Activated naive CD4-positive, alpha-beta T cell (primary cell): ENCODE measurements at places on chromosomes 2 and 18.

DNA sequence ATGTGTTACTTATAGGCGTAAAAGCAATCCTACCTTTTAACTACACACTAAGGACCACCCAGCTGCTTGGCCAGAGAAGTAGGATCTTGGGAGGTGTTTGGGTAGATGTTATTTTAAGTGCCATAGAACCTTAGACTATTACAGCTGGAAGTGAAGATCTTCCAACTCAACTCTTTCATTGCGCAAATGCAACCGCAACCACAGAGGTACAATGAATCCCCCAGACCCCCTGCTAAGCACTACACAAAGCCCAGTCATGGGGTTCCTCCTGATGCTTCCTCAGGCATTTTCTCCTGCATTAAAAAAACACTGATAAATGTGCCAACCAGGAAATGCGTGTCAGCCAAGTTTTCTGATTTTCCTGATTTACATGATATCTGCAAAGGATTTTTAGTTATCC lies 246.0 kb downstream of the LRRTM1 start:
- no peak for DNase-seq

- DNase-seq, result no peak
Observed at GRCh38 chr18:2853926-2854664, 7.3 kb downstream of the EMILIN2 start.

- DNase-seq, result no peak
Observed at GRCh38 chr2:1077911-1078310, 127.3 kb downstream of the SNTG2 start.

GRCh38 chr2:102001767-102002142 lies 10.0 kb downstream of the IL1R2 start:
- no peak for DNase-seq

DNA sequence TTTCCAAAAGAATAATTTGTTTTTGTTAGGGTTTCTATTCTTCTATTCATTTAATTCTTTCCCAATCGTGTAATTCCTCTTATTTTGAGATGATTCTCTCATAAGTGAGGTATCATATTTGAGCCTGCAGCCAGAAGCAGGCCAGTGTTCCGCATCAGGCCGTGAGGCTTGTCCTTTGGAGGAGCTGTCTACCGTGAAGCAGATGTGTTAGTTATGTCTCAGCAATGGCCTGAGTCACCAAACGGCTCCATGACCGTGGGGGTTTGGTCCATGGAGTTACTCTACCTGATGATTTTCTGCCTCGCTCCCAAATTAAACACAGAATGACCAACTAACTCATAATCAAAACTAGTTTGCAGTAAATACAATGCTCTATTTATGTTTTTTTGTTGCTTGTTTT lies 64.2 kb upstream of the TMEM87B start:
- no peak for DNase-seq

DNA sequence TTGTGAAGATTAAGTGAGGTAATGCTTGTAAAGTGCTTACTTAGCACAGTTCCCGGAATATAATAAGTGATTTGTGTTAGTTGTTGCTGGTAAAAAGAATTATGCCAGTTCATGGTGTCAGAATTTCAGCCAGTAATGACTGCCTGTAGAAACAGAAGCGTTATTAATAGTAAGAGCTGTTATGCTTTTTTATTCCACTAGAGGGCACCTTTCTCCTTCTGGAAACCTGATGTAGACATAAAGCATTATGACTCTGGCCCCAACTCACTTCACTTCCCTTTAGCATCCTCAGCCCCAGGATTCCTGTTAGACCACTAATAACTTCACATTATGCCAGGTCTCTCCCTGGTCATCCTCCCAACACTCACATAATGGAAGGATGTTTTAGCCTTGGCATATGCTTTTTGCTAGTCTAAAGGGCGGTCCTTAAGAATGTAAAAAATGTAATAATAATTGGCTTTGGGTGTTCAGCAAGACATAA lies 34.9 kb downstream of the C18orf54 start:
- DNase-seq, result no peak

DNA sequence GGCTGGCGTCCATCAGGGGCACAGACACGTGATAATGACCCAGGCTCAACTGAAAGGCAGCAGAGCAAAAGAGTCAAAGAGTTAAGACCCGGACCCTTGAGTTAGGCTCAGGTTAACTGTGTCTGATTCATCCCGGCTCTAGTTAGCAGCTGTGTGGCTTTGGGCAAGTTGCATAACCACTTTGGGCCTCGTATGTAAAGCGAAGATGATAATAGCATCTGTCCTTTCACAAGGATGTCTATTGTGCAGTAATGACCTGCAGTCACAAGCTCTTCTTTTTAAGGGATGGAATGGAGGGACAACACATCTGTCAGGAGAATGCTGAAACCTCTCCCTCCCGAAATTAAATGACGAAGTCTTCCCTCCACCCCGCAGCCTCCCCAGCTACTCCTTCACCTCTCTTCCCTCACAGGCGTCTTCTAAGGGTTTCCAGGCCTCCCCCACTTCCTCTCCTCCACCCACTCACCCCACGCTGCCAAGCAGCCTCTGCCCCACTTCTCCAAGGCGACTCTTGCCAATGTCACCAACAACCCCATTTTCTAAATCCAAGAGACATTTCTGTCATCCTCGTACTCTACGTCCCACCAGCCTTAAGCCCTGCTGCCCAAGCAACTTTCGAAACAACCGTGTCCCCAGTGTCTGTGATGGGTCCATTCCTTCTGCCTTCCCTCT lies 135.1 kb upstream of the ID2 start:
- no peak for DNase-seq

GRCh38 chr18:28176948-28177827 lies at the start of gene CDH2:
Gene CDH2 (minus strand): TSS chr18:28177130. CDS start chr18:28177022, 108 bp downstream.
- no peak for DNase-seq

- no peak for DNase-seq
Observed at GRCh38 chr18:76382275-76382674, 112.8 kb downstream of the ZNF516 start.

DNA sequence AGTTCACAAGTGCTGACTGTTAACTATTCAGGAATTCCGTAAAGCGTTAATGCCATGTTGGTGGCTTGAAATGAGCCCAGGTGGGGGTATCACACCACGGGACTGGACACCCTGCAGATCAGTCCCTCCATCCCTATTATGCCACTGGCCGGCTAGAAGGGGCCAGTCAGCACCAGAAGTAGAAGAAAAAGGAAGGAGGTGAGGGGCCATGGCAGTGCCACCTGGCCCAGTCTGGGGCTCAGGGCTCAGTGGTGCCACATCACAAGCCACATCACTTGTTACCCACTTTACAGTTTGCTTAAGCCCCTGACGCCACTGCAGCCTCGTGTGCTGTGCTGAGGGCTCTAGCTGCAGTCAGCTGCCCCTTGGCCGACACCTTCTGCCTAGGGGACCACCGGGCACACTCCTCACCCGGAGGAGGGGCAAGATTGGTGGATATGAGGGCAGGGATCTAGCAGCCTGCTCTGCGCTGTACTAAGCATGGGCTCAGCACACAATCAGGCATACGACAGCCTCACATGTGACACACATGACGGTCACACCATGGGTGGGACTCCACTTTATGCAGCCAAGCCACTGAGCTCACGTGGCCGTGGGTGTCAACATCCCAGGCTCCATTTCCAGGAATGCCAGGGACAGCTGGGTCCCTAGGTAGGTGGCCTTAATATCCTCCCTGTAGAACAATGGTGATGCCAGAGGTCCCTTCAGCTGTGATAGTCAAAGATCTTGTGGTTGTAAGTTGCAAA lies 3.6 kb downstream of the LIMS2 start:
- DNase-seq, result no peak

DNA sequence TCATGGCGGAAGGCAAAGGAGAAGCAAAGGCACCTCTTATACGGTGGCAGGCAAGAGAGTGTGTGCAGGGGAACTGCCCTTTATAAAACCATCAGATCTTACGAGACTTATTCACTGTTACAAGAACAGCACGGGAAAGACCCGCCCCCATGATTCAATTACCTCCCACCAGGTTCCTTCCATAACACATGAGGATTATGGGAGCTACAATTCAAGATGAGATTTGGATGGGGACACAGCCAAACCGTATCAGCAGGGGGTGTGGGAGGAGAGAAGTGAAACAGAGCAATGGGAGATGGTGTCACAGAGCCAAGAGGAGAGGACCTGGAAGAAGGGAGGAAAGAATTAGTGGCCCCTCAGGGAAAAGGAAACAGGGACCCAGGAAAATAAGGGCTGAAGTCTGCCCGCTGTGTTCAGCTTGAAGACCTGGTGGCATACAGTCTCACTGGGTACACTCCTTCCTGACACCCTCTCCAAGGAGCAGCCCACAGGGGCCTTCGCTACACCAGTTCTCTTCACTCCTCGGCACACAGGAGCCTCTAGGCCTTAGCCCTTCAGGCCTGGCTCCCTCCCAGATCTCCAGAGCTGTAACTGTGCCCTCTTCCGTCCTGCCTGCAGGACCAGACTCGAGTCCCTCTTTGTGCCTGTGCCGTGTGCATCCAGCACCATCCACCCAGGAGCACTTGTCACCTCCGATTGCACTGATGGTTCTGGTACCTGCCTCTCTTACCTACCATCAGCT lies 262.1 kb downstream of the EIPR1 start:
- DNase-seq, result no peak

GRCh38 chr2:101121174-101121573 lies 30.0 kb downstream of the TBC1D8 start:
- DNase-seq, result no peak

- DNase-seq, result no peak
Observed at GRCh38 chr18:38940475-38940862, 1374.9 kb upstream of the CELF4 start.

- DNase-seq, result no peak
Observed at GRCh38 chr2:145044491-145044890, 524.6 kb upstream of the ZEB2 start.

DNA sequence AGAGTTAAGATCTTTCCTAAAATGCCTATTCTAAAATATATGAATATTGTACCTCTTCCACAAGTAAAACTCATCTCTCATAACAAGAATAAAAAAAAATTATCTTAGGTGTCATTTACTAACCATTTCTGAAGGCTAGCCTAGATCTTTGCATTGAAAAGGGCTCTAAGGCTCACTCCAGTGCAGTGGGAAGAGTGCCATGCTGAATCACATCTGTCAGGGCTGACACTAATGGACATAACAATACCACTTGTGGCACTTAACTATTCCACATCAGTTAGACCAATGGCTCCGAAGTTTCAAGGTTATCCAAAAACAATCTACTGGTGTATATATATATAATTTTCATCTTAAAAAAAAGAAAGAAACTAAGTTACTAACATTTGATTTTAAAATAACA lies 130.2 kb downstream of the EXOC6B start:
- DNase-seq, result no peak

DNA sequence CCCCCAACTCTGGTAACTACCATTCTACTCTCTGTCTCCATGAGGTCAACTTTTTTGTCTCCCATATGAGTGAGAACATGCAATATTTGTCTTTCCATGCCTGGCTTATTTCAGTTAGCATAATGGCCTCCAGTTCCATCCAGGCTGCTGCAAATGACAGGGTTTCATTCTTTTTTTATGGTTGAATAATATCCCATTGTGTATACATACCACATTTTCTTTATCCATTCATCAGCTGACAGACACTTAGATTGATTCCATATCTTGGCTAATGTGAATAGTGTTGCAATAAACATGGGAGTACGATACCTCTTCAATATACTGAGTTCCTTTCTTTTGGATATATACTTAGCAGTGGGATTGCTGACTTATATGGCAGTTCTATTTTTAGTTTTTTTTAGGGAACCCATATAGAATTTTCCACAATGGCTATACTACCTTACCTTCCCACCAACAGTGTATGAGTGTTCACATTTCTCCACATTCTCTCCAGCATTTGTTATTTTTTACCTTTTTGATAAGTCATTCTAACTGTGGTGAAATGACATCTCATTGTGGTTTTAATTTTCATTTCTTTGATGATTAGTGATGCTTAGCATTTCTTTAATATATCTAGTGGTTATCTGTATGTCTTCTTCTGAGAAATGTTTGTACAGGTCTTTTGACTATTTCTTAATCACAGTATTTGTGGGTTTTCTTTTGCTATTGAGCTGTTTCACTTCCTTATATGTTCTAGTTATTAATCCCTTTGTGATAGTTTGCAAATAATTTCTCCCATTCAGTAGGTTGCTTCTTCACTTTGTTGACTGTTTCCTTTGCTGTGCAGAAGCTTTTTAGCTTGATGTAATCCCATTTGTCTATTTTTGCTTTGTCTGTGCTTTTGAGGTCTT lies 112.2 kb downstream of the SRBD1 start:
- DNase-seq, result no peak

- DNase-seq, result no peak
Observed at GRCh38 chr2:216493334-216493685, 5.3 kb upstream of the RPL37A start.

DNA sequence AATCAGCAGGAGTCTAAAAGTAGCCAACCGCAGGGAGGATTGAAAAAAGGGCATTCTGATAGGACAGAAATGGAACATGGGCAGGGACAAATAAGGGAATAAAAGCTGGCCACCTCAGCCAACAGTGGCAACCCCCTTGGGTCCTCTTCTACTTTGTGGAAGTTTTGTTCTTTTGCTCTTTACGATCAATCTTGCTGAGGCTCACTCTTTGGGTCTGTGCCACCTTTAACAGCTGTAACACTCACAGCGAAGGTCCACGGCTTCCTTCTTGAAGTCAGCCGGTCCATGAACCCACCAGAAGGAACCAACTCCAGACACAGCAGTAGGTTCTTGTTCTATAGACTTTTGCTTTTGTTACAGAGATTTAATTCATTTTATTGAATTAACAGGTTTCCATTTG lies 285.4 kb upstream of the CDH20 start:
- no peak for DNase-seq

DNA sequence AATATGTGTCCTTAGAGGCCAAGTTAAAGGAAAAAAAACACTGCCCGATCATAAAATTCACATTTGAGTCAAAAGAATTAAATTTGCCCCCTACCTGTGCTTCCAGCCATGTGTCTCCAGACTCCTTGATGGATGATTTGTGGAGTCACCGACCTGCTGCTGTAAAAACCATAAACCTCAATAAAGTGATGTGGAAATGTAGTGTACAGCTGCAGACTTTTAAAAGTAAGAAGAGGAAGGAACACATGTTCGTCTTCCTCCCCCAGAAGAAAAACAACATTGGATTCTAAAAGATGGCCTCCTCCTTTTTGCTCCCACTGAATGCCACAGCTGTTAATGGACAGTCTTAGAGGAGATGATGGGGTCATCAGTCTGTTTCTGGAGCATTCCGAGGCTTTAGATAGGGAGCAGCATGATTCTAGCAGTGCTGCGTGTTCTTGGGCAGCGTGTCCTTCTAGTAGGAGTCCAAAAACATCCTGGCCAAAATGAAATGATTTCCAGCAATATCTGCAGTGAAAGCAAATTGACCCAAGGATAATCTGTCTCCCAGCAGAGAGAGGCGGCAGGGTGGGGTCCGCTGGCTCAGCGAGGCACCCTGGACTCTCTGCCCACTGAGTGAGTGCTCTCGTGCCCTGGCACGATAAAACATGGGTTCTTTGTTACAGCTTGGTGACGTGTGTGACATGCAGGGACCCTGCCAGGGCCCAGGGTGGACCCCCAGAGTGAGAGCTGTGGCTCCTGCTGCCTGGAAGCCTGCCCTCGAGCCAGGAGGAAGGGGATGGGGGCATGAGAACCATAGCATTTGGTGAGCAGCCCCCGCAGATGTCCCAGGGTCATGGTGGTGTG lies 196.1 kb downstream of the FAM210A start:
- DNase-seq, result no peak

GRCh38 chr18:44033144-44033701 lies 647.5 kb upstream of the SETBP1 start:
- DNase-seq, result no peak

- no peak for DNase-seq
Observed at GRCh38 chr18:34863702-34864101, 153.6 kb downstream of the DTNA start.
